ENCODE measurements at places on chromosomes 6 and 20. TPM values are rescaled to one million over a fixed set of nuclear protein-coding genes. Genes with fewer than 3 reads are reported as not detected.

SLC22A7 gene
- 0.25 TPM for total RNA-seq

BFSP1 gene
- 0.49 TPM for total RNA-seq

ZC2HC1B gene
- not detected for total RNA-seq

SEL1L2 gene
- under 0.01 TPM for total RNA-seq

DAAM2 gene
- total RNA-seq, result 10.1 TPM

PNPLA1 gene
- 0.25 TPM for total RNA-seq

NR2E1 gene
- 10.8 TPM for total RNA-seq

PRDM1 gene
- total RNA-seq, result 1.7 TPM

ENPP4 gene
- total RNA-seq, result 22.1 TPM

SRSF12 gene
- 27.5 TPM for total RNA-seq

PI16 gene
- 0.25 TPM for total RNA-seq

TSPO2 gene
- not detected for total RNA-seq

NKAIN2 gene
- 115 TPM for total RNA-seq

PSORS1C1 gene
- total RNA-seq, result not detected

F13A1 gene
- total RNA-seq, result 3.2 TPM

SLC17A9 gene
- total RNA-seq, result under 0.01 TPM

CHD6 gene
- total RNA-seq, result 44.7 TPM

ADRM1 gene
- 31.2 TPM for total RNA-seq

PNLDC1 gene
- total RNA-seq, result not detected

NTSR1 gene
- total RNA-seq, result 5.7 TPM

Measured in temporal lobe (tissue), 4 donors.